Stimulated activated CD8-positive, alpha-beta memory T cell treated with anti-CD3 and anti-CD28 coated beads, Interleukin-7, amount 100 ng/mL, for 24 hours (primary cell): ENCODE measurements at places on chromosomes 3 and 15.

DNA sequence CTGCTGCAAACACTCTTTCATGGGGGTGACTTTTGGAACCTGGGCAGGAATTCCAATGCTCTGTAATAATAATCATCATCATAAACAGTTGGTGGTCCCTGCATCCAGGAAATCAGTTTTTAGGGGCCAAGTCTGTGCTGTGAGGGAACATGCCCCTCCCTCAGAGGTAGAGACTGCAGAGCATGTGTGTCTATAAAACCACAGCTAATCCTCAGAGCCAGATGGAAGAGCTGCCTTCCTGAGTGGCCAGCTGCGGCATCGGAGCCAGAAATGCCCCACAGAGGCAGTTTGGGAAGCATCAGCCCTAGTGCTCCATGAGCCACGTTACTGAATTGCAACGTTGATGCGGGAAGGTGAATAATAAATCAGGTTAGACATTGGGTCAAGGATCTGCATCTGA is 12.9 kb upstream of the TPM1 start:
- DNase-seq = no peak

DNA sequence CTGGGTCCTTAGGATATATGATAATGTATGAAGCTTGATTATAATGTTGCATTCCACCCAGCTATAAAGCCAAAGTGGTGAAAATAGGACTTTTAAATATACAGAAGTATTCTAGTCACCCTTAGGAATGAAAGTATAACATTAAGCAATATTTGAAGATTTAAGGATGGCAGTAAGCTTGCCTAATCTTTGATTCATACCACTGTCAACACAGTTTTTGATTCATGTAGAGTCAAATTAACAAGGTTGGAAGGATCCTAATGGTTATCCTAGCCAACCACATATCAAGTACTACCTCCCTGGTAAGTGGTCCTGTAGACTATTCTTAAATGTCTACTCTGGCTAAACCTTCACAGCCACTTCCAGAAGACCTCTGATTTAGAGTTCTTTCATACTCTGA is 18.6 kb downstream of the ARIH1 start:
- DNase-seq = no peak

DNA sequence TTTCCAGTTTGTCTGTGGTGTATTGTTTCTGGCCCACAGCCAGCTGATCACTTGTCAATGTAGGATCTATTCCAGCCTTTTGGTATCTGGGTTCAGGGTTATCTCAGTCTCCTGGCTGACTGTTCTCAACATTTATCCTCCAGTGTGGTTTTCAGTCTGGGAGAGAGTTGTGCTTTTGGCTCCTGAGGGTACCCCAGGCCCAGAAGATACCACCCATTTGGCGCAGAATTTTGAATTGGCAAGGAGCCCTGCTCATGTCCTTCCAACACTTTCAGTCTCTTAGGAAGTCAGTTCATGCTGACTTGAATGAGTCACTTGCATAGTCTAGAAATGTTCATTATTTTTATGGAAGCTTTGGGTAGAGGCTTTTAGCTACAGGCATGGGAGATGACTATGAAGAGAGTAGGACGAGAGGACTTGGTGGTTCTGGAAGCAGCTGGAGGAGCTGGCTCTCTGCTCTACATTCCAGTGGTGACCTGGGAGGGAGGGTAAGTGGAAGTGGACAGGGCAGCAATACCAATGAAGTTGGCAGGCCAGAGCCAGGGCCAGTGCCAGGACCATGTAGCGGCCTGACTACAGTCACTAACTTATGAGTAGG is 7.2 kb downstream of the POLR2H start:
- DNase-seq = no peak

- DNase-seq = no peak
Measured at GRCh38 chr3:134544316-134544715, 58.5 kb downstream of the CEP63 start.

GRCh38 chr3:174198199-174198598 is 660.9 kb upstream of the NAALADL2 start:
- no peak for DNase-seq

DNA sequence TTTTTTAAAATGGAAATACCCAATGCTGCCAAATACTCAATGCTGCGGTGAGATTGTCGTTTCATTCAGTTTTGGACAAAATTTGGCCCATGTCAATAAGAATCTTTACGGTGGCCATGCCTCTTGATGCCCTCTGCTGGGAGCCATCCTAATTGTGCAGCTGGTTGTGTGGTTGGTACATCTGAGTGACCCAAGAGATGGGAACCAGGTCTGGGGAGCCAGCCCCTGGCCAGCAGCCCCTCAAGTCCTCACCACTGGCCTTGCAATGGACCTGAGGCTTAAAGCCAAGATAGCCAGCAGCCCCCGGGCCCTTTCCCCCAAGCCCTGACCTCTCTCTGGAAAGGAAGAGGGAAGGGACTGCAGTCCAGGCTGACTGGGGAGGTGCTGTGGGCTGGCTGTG is 36.4 kb upstream of the ESYT3 start:
- DNase-seq = no peak

GRCh38 chr15:80844011-80844732 is 65.0 kb downstream of the CEMIP start:
- DNase-seq = no peak

GRCh38 chr3:168284728-168285127 is 189.0 kb upstream of the GOLIM4 start:
- DNase-seq = no peak

DNA sequence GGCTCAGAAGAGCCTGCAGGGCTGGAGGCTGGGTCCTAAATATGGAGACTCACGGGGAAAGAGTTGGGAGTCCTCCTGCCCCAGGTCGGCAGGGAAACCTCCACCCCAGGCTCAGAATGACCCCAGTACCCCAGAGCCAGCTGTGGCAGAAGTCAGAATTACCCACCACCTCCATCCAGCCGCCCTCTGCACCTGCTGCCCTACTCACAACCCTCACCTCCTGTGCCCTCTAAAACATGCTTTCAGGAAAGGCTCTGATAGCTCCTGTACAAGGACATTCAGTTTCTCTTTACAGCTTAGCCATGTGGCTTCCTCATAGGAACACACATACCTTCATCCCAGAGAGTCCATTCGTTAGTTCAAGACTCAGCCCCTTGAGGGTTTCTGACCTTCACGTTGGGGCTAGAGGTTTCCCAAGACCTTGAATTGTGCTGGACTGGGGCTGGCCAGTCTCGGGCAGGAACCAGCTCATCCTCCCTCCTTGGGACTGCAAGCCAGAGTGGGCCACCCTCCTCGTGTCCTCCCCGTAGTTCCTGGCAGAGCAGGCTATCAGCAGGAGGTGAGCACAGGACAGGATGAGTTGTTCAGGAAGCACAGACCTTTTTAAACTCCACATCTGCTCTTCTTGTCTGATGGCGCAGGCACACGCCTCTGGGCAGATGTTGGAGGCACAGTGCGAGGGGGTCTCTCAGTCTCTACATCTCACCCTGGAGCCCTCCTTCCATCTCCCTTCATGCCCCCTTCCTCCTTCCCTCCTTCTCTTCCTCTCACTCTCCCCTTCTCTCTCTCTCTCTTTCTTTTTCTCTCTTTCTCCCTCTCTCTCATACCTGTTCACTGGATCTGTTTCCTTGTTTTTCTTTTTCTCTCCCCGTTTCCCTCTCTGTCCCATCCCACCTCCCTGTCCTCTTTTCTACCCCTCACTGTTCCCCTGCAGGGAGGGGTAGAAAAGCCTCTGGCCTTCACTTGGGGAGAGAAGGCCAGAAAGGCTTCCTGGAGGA is 55.9 kb upstream of the NR2C2 start:
- DNase-seq = no peak

DNA sequence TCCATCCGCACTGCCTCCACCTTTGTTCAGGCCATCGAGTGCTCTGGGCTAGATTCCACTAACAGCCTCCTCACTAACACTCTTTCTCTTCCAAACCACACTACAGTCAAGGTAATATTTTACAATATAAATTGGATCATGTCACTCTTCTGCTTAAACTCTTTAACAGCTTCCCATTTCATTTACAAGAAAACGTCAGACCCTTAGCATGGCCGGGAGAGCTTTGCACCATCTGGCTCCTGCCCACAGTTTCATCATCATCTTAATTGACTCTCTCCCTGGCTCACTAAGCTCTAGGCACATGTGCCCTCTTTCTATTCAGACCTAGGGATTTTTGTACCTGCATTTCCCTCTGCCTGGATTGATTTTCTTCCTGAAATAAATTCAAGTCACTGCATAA is 354.7 kb downstream of the FGF12 start:
- DNase-seq = no peak

GRCh38 chr15:33055962-33056361 is 138.6 kb downstream of the FMN1 start:
- DNase-seq = no peak

GRCh38 chr3:60080648-60081047 is 1030.8 kb upstream of the CFAP20DC start:
- no peak for DNase-seq

DNA sequence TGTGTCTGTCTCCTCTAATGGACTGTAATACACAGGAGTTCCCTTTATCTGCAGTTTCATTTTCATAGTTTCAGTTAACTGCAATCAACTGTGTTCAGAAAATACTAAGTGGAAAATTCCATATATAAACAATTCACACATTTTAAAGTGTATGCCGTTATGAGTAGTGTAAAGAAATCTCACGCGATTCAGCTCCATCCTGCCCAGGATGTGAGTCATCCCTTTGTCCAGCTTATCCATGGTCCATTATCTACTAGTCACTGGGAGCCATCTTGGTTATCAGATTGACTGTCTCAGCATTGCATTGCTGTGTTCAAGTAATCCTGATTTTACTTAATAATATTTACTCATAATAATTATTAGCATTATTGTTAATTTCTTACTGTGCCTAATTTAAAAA is 14.5 kb downstream of the ZPLD1 start:
- no peak for DNase-seq
